ENCODE measurements at places on chromosomes 6 and 20.

DNA sequence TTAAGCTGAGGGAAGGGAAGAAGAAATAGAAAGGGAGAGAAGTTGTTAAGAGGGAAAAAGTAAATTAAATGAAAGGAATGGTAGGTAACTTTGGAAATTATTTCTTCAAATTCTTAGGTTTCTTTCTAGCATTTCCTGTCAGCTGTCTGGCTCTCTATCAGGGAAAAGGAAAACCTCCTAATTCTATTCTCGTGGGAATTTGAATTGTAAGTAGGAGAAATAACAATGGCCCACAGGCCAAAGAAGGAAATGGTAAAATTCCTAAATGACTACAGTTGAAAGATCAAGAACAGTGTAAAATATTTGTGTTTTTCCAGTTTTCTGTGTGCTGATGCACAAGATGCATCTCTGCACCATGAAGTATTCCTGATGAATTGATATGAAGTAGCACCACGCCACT is 173.0 kb downstream of the IBTK start:
- no peak for DNase-seq

GRCh38 chr20:32453467-32454163 is 95.5 kb downstream of the ASXL1 start:
- DNase-seq, result no peak

GRCh38 chr20:4401601-4402000 is 320.1 kb upstream of the PRND start:
- no peak for DNase-seq

DNA sequence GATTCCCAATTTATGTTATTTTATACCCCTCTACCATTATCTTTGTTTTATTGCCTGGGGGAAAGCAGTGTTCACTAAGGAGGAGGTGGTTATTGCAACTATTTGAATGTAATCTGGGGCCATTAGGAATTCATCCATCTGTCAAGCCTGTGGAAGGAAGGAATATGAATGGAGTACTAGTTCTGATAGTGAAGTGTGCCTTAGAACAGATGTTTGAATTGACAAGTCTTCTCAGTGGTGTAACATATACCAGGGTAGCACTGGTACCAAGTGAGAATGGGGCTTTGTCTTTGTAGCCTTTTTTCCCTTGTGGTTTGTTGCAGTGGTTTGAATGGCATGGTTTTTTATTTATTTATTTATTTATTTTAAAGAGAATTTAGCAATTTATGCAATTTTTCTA is 27.9 kb upstream of the HDAC2 start:
- DNase-seq, result no peak

- DNase-seq, result peak; percentile 46
These were observed 1.0 kb upstream of the HCK start for GRCh38 chr20:32050851-32051556.

DNA sequence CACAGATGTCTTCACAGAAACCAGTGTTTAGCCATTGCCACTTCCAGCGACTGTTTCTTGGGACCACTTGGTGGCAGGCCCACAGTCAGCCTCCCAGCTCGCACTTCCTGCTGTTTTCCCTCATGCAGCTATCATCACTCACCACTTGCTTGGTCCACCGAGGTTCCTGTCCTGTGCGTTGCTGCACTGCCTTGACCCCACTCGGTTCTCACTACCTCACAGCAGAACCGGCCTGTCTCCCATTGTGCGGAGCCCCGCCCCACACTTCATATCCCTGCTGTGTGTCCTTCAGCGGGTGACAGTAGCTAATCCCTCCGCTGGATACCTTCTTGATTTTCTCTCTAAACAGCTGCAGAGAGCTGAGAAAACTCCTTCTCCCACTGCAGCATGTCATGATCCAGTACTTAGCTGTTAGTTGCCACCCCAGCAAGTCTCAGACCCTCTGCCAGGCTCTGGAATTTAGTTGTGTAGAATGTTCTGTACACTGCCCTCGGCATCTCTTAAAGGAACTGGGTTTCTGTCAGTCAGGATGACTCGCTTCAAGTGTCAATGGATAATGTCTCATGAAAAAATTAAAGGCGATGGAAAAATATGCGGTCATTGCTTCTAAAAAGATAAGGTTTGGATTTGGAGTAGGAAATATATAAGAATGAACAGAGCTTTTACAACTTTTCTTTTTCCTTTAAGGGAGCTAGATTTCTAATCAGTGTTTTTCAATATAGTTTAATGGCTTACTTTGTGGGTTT is 208.0 kb downstream of the FARS2 start:
- DNase-seq, result no peak

DNA sequence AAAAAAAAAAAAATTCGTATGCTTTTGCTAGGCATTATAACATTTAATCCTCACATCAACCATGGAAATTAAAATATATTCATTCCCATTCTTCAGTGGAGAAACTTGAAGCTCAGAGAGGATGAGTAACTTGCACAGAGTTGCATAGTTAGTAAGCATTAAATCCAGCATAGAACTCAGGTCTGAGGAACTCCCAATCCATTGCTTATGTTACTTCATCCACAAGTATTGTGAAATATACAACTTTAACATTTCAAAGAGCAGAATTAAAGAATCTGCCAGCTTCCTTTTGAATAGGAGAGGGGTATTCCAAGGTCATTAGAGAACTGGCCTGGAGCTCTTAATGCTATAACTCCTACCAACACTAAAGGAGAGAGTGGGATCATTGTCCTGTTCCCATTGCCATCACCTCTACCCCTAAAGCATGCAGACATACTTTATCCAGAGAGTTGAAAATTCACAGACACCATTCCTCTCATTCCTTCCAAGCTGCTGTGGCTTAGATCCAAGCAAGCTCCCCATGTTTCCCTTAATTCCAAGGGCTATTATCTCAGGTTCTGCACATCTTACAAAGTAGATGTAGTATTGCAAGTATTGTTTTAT is 91.9 kb downstream of the FLRT3 start:
- DNase-seq, result no peak

- peak; percentile 75 for DNase-seq
These were observed 12.2 kb downstream of the BTN3A1 start for GRCh38 chr6:26414281-26414680.

DNA sequence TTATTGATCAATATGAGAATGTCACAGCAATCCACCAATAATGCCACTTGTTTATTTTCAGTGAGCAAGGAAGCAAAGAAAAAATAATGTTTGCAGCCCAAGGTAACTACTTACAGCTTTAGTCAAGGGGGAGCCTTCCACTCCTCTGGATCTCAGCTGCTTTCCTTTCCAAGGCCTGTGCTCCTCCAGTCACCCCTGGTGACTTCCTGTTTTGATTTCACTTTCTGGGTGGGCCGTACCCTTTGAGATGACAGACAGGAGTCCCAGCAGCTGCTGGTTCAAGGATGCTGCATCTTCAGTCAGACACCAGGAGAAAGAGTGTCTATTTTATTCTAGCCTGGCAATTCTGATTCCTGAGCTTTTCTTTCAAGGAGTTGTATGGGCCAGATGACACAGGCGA is 5.6 kb upstream of the VNN2 start:
- peak; percentile 53 for DNase-seq

GRCh38 chr6:155303361-155303870 is 10.9 kb downstream of the TFB1M start:
- DNase-seq, result no peak

GRCh38 chr6:126261792-126262421 is 78.0 kb upstream of the CENPW start:
- no peak for DNase-seq

- DNase-seq, result no peak
These were observed 47.2 kb downstream of the CTNNBL1 start for GRCh38 chr20:37741055-37741454.

- DNase-seq, result no peak
These were observed 395.2 kb downstream of the PAX1 start for GRCh38 chr20:22100686-22101085.

DNA sequence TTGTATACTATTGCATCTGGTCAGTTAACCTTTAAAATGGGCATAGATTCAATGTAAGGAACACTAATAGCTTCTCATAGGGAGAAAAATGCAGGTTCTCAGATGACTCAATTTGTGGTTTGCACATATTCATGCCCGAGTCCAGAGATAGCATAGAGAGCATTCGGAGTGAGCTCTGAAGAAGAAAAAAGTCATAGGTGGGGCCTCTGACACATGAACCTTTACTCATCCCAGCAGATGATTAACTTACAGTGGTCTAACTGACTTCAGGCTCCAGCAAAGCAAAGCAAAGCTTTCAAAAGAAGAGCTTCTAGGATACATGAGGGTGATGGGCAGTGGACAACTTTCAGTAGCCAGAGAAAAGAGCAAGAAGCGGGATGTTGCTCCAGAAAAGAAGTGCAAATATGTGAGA is 55.3 kb upstream of the BTN3A2 start:
- DNase-seq, result peak; percentile 85

GRCh38 chr20:59412181-59412580 is 111.8 kb downstream of the EDN3 start:
- DNase-seq, result no peak

GRCh38 chr6:65680232-65680631 is 26.8 kb downstream of the EYS start:
- no peak for DNase-seq

GRCh38 chr20:48632017-48632824 is 195.6 kb downstream of the PREX1 start:
- DNase-seq, result no peak

- peak; percentile 70 for DNase-seq
These were observed 619.0 kb downstream of the DOK5 start for GRCh38 chr20:55094353-55094861.

- DNase-seq, result no peak
These were observed 2.3 kb upstream of the LYRM2 start for GRCh38 chr6:89640804-89641203.

- DNase-seq, result no peak
These were observed 61.7 kb downstream of the FAM217A start for GRCh38 chr6:4017058-4017739.

DNA sequence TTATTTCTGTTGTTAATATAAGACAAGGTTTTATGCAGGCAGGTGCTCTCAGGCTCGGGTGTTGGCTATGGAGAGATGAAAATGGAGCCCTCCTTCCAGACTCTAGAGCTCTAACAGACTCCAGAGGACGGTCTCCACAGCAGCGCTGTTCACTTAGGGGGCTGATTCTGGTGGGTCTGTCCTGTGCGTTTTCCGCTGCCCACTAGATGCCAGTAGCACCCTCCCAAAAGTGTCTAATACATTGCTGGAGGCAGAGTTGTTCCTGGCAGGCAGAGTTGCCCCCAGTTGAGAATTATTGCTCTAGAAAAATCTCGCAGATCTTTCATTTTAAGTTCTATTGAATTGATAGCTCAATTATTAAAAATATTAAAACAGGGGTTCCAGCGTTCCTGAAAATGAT is 109.9 kb downstream of the MAP3K4 start:
- DNase-seq, result peak; percentile 23

GRCh38 chr6:27303613-27304272 is 8.3 kb downstream of the POM121L2 start:
- no peak for DNase-seq

DNA sequence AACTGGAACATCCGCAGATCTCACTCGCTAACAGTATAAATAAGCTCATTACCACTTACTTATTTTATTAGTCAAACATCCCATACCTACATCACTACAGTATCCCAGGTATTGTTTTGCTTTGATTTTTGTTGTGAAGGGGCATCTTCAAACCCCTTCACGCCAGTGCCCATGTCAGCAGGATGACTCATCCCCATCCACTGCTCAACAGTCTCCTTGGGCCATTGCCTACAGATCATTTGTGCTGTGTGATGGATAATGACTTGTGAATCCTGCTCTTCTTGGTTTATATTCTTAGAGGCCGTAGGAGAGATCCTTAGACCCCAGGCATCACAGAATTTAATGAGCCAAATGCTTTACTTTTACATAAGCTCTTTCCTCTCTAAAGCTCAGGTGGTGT is 8.5 kb upstream of the SIRT5 start:
- no peak for DNase-seq

- DNase-seq, result no peak
These were observed 24.8 kb upstream of the AMD1 start for GRCh38 chr6:110849781-110850180.

GRCh38 chr20:23032056-23032749 is 2.9 kb upstream of the SSTR4 start:
- no peak for DNase-seq

DNA sequence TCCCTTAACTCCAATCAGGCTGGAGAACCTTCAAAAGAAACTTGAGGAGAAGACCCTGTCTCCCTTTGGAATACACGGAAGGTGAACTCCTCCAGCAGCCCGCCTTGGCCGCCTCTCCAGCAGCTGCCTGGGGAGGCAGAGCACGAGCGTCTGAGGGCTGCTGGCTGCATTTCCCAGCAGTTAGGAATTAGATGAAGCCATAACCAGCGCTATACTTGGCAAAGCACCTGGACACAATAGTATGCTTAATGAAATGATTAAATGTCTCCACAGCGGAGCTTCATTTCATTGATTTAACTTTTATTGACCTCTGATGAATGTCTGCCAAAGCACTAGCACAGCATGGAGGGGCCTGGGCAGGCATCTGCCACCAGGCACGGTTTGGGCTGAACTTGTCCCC is 73.5 kb downstream of the TMEM242 start:
- DNase-seq, result no peak

DNA sequence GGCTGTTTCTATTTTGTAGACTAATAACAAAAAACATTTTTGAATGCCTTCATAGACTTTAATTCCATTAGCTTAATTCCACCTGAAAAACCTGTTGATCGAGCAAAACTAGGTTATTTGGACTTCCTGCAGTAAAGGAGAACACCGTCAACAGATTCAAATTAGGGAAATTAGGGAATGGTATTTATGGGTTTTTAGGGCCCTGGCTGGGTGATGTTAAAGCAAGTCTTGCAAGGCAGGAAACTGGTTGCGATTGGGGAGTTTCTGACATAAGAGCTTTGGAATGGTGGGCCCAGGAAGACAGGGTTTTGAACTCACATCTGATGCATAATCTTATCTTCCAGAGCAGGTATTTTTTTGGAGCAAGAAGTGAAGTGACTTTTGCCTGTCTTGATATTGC is 40.1 kb upstream of the TFAP2C start:
- no peak for DNase-seq

DNA sequence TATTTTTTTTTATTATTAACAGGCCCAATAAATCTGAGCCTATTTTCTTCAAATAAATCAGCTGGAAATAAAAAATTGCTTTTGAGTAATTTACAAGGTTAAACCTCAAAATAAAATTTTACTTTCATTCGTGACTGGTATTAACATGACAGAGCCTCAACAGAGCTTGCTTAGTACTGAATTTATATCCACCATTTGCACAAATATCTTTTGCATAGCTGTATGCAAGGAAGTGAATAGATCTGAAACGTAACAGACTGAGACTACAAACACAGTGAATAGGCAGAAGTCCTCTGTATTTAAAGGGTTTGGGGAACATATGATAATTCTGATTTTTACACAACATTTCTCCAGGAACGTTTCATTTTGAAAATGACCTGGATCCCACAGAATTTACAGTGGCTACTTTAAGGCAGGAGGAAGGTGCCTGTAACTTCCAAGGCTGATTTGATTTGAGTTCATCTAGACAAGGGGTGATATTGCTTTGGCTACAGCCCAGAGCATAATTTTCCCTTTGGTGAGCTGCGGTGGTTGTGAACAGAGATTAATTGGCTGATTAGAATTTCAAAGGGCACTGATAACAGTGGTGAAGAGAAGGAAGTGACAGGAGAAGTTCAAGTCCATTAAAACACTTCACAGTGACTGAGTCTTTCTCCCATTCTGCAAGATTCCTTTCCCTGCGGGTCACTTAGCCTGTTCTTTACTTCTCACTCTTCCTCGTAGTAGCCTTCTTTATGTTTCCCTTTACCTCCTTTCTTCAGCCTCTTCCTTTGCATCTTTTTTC is 121.2 kb upstream of the SASH1 start:
- no peak for DNase-seq

GRCh38 chr6:35076997-35077712 is 64.0 kb downstream of the TCP11 start:
- DNase-seq, result no peak
